ENCODE measurements at places on chromosomes 5 and 9.

- no peak for DNase-seq
These were observed 121.7 kb downstream of the DEPDC1B start for GRCh38 chr5:60578315-60578714.

- no peak for DNase-seq
These were observed 80.6 kb downstream of the SPEF2 start for GRCh38 chr5:35698047-35698808.

DNA sequence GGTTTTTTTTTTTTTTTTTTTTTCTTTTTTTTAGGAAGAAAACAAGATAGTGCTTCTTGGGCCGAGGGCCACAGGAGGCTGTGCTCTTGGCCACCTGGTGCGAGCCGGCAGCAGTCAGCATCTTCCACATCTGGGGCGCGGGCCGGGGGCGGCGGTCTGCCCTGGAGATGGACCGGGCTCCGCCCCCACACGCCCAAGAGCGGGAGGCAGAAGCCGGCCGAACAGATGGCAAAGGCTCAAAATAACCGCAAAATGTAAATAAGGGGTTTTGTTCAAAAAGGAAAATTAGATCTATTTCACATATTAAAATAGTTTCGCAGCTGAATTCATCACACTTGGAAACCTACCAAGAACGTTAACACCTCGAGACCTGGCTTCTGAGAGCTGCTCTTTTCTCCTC, 51.5 kb upstream of the UBAC1 start:
- no peak for DNase-seq

DNA sequence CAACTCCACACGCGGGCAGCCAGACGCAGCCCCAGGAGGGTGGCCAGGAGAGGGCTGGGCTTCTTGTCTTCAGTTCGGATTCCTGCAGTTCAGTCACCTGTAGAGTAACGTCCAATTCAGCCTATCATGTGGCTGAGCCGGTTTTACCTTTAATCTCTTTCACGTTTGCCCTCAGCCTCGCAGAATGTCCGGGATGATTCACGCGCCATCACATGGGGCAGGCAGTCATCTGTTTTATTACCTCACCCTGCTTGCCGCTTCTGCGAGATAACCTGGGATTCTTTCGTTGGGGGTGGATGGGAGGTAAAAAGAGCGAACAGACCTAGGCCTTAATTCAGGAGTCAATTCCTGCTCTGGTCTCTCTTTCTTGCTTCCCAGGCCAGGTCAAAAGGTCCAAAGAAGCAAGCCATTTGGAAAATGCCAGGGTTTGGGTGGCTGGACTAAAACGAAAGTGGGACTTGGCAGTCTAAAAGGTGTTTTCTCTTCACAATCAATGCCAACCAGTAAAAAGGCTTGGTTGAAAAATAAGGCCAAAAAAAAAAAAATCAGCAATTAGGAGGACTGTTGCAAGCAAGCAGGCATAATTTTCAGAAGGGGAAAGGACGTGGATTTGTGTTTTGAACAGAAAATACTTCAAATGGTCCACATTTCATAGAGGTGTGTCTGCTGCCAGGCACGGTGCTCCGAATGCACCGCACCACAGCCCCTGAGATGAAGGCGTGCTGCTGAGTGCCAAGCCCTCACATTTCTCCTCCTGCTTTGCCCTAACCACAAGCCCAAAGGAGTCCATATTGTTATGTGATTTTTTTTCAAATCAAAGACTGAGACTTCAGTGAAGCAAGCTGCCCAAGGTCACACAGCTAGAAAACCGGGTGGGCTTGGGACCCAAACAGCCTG, 2.8 kb upstream of the WWC1 start:
- DNase-seq: no peak

DNA sequence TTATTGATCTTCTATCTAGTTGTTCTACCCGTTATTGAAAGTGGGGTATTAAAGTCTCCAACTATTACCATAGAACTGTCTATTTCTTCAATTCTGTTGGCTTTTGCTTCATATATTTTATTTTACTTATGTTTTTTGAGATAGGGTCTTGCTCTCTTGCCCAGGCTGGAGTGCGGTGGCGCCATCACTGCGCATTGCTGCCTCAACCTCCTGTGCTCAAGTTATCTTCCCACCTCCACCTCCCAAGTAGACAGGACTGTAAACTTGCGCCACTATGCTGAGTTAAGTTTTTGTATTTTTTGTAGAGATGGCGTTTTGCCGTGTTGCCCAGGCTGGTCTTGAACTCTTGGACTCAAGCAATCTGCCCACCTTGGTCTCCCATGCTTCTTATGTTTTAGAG, 16.2 kb downstream of the SNAPC3 start:
- no peak for DNase-seq

DNA sequence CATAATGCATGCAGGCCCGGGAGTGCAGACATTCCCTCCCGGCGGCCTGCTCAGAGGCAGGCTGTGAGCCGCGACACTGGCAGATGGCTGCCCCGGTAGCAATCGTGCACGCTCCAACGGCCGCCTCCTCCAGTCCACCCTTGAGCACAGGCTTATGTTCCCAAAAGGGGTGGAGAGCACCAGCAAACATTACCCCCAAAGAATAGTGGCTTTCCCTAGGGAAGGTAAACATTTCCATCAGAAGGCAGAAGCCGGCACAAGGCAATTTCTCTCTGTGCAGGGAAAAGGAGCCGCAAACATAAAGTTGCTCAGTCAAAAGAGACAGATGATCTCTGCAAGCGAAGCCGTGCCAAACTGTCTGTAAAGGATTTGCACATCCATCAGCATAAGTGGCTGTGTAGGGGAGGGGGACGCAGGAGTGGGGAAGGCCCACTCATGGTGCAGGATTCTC, 92.5 kb downstream of the SIL1 start:
- DNase-seq: peak; percentile 33

- no peak for DNase-seq
These were observed 45.3 kb downstream of the ROR2 start for GRCh38 chr9:91904588-91905236.

GRCh38 chr5:53820119-53820801, 259.8 kb downstream of the NDUFS4 start:
- no peak for DNase-seq
